ENCODE measurements at places on chromosomes 6 and 20.
A peak's percentile ranks its signal among the peaks of the same experiment; 100 is the strongest.

- peak; percentile 91 for DNase-seq
Measured at GRCh38 chr6:113564371-113565171, 292.6 kb upstream of the MARCKS start.

DNA sequence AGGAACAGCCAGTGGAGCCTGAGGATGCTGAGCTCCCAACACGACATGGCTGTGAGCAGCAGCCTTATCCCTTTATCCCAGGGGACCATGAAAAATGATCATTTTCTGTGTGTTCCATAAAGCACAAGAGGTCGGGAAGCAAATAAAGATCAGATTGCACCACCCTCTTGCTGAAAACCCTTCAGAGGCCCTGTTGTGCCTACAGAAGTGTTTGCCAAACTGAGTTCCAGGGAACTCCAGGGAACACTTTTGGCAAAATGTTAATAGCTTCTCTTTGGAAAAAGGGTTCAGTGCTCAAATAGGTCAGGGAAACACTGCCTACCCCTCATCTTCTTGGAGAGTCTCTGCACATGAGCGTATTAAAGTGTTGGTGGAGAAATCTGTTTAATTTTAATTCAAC is 24.4 kb downstream of the ARMC2 start:
- DNase-seq: no peak

GRCh38 chr20:54691327-54691726 is 215.9 kb downstream of the DOK5 start:
- DNase-seq: no peak

DNA sequence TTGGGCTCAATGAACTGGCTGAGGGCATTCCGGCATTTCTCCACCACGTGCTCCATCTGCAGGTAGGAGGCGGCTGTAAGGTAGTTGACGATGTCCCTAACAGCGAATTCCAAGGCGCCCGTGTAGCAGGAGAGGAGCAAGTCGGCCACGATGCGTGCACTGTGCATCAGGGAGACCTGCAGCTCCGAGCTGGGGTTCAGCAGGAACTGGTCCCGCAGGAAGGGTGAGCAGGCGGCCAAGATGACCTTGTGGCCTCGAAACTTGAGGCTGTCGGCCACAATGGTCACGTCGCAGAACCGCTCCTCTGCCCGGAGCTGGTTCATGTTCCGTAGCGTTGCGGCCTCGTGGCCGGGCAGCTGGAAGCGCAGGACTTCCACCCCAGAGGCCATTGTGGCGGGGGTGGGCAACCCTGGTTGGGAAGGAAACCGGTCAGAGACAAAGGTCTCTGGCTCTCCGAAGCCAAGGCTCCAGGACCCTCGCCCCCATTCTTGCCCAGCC is 920 bp downstream of the ZBTB12 start:
- DNase-seq: peak; percentile 64

DNA sequence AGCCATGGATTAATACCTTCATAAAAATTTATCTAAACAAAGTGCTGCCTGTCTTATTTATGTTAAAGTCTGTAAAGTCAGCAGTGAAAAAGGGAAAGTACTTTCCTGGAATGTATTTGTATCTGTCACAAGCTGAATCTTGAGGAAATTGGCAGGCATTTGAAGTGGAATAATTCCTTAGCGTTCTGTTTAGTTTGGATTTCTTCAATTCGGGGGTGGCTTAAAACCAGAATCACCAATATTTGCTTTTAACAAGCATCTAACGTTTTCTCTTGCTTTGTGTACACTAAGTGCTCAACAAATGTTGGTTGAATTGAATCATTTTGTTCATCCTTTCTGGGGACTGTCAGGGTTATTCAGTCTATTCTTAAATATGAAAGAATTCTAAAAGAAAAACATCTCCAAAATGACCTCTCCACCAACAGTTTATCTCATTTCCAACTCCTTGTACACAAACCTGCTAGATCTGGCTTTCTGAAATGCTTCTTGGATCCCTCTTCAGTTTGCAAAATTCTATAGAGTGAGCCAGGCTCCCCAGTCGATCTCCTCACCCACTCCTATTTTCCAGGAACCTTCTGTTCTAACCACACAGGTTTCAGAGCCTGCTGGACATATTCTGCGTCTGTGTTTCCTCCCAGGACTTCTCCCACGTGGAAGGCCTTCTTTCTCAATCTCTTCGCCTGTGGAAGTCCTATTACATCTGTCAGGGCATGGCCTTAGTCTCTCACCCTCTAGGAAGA is 2.0 kb upstream of the NPEPL1 start:
- no peak for DNase-seq

DNA sequence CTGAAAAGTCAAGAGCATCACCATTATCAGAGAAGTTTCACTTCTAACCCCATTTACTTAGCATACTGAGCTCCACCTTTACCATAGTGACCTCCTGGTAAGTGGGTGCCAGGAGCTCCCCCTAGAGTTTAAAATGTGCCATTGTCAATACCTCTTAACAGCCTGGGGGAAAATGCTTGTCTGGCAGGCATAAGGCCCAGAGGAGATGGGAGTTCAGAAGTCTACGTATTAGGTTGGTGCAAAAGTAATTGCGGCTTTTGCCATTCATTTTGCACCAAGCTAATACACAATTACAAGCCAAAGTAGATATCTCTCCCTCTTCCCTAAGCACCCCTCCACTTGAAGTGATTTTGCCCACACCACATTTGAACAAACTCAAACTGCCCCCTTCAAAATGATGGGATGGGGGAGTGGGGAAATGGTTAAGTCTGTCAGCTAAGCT is 919.0 kb downstream of the KIF16B start:
- peak; percentile 92 for DNase-seq

All from GM23338 (cell line).